ENCODE measurements at places on chromosomes 1 and 21.

- H3K27me3 ChIP-seq, result no peaks in the 10 kb centered on the region
- H3K4me1 ChIP-seq, result peaks cover 5% of the 10 kb centered on the region
- no peaks in the 10 kb centered on the region for H3K36me3 ChIP-seq
- no peak overlapping the region for H3K27ac ChIP-seq
- H3K4me3 ChIP-seq, result no peak overlapping the region
These were observed 12.3 kb upstream of the LRRC8D start for GRCh38 chr1:89808441-89809117.

- peaks cover 30% of the 10 kb centered on the region for H3K36me3 ChIP-seq
- no peak overlapping the region for H3K4me3 ChIP-seq
- DNase-seq, result no peak
- peaks cover 48% of the 10 kb centered on the region for H3K4me1 ChIP-seq
- no peaks in the 10 kb centered on the region for H3K27me3 ChIP-seq
These were observed 1.5 kb downstream of the MRPL55 start for GRCh38 chr1:228107636-228108035.

- H3K4me3 ChIP-seq, result no peak overlapping the region
- no peak overlapping the region for H3K27ac ChIP-seq
- H3K4me1 ChIP-seq, result no peaks in the 10 kb centered on the region
- no peaks in the 10 kb centered on the region for H3K27me3 ChIP-seq
These were observed 471.8 kb downstream of the KCNT2 start for GRCh38 chr1:196136396-196136795.

DNA sequence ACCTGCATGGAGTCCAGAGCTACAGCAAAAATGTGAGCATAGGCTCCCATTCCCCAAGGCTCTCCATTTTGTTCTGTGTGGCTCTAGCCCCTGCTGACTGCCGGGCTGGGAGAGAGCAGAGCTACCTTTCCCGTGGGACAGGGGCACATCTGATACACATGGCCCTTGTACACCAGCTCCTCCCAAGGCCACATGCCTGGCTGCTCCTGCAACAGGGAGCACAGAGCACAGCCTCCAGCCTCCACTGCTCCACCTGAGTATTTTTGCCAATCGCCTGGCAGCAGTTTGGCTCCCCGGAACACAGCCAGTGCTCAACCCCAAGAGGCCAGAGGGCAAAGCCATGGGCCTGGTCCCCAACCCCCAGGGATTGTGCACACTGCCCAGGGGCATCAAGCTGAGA is 146.5 kb downstream of the CHD1L start:
- H3K36me3 ChIP-seq, result no peaks in the 10 kb centered on the region
- H3K4me3 ChIP-seq, result no peak overlapping the region
- DNase-seq, result no peak
- no peak overlapping the region for H3K27ac ChIP-seq

DNA sequence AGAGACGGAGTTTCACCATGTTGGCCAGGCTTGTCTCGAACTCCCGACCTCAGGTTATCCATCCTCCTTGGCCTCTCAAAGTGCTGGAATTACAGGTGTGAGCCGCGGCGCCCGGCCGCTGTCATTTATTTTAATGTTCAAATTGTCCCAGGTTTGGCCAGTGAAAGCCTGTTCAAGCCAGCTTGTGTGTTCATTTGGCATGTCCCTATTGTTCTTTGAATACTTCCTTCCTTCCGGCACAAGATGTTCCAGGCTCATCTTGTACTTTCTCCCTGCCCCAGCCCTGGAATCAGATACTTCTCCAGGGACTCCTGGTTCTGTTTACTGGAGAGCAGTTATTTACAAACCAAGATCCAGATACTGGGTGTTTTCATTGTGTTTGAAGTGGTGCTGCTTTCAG is 37.0 kb downstream of the ZBTB8B start:
- no peak for DNase-seq
- no peaks in the 10 kb centered on the region for H3K36me3 ChIP-seq
- peaks cover 40% of the 10 kb centered on the region for H3K27me3 ChIP-seq
- no peak overlapping the region for H3K4me3 ChIP-seq
- peaks cover 6% of the 10 kb centered on the region for H3K4me1 ChIP-seq

DNA sequence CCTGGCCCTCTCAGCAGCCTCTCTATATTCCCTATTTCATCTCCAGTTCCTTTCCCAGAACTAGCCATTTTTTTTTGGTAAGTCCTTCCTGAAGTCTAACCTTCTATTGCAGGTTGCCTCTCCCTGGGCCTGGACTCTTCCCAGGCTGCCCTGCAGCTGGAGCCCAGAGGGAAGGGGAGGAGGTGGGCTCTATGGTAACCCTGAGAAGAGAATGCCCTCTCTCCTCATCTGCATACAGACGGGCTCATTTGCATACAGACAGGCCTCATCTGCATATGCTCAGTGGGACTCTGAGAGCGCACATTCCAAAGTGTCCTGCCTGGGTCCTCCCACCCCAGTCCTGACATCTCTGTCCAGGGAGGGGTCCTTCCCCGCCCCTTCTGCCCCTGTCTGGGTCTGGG is 32.7 kb downstream of the RHBG start:
- peaks cover 18% of the 10 kb centered on the region for H3K27me3 ChIP-seq
- H3K27ac ChIP-seq, result no peak overlapping the region
- H3K4me3 ChIP-seq, result no peak overlapping the region
- H3K4me1 ChIP-seq, result no peaks in the 10 kb centered on the region

- no peak for DNase-seq
- no peaks in the 10 kb centered on the region for H3K27me3 ChIP-seq
- peaks cover 5% of the 10 kb centered on the region for H3K4me1 ChIP-seq
These were observed 513.0 kb downstream of the PTPRC start for GRCh38 chr1:199151634-199152425.

DNA sequence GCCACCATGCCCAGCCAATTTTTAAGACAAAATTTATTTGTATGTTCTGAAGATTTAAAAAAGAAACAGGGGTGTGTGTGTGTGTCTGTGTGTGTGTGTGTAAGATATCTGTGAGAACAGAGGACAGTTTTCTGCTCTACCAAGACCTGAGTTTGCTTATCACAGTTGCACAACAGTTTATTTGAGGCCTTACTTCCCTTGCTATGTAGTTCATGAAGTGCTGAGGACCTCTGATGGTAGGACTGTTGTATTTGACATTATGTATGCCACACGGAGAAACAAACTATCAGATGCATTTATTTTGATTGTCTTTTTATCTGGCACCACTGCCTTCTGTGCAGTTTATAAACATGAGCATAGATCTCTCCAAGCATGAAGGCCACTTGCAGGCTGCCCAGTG is 355.2 kb downstream of the PBX1 start:
- no peaks in the 10 kb centered on the region for H3K36me3 ChIP-seq
- no peak overlapping the region for H3K27ac ChIP-seq
- H3K4me3 ChIP-seq, result no peak overlapping the region
- no peak for DNase-seq
- H3K27me3 ChIP-seq, result peaks cover 6% of the 10 kb centered on the region

DNA sequence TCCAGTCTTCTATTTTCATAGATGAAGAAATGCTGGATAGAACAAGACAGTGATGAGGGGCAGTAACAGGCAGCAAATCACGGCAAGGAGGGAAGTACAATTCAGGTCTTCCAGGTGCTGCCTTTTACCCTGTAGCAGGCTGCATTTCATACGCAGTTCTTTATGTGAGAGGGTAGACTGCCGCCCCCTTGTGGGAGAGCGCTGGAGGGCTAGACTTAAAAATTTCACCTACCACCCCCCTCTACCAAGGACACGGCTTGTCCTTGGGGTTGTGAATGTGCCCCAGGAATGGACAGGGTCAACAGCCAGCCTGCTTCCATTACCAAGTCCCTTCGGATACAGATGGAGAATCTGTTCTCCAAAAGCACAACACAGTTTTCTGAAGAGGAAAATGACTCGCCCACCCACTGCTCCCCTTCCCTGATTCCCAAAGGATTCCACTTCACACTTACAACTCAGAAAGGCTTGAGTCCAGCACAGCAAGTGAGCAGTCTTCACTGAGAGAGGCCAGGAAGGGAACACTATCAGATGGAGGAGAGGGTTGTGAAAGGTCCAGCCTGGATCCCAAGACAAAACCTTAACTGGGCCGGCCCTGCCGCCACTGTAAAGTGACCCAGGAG is 7.4 kb downstream of the WDR77 start:
- H3K36me3 ChIP-seq, result peaks cover 93% of the 10 kb centered on the region
- no peaks in the 10 kb centered on the region for H3K27me3 ChIP-seq
- no peak overlapping the region for H3K4me3 ChIP-seq
- no peak overlapping the region for H3K27ac ChIP-seq

DNA sequence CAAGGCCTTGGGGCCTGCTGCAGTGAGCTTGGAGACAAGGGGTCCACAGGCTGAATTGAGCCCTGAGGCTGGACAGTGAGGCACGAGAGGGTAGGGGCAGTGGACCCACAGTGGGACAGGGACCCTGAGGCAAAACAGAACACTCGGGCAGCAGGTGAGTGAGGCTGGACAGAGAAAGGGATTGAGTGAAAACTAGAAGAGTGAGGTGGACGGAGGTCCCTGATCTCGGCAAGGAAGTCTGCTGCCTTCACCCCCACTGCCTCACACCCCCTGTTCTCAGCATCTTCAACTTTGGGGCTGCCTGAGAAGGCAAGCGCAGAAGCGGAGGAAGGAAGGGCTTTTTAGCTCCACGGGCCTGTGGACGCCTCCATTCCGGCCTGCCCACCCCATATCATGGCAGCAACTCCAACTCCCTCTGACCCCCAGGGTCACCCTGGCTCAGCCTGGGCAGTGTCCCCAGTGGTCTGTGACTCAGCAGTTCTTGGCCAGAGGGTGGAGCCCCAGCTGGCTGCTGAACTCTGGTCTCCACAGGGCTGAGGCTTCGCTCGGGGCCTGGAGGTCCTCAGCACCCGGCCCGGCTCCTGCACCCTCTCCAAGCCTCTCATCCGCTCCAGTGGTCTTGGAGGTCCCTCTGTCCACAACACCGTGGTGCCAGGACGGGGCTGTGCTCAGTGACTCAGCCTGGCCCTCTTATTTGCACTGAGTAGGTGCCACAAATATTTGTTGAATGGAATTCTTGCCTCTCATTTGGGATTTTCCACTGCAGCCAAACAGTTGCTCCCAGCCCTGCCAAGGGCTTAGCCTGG is 60.0 kb upstream of the EPS8L3 start:
- peaks cover 13% of the 10 kb centered on the region for H3K4me1 ChIP-seq
- H3K36me3 ChIP-seq, result no peaks in the 10 kb centered on the region
- H3K27me3 ChIP-seq, result no peaks in the 10 kb centered on the region
- H3K4me3 ChIP-seq, result no peak overlapping the region
- no peak for DNase-seq
- H3K27ac ChIP-seq, result no peak overlapping the region

- no peak overlapping the region for H3K27ac ChIP-seq
- H3K27me3 ChIP-seq, result peaks cover 7% of the 10 kb centered on the region
- DNase-seq, result no peak
- no peaks in the 10 kb centered on the region for H3K36me3 ChIP-seq
These were observed 17.9 kb downstream of the TNFRSF25 start for GRCh38 chr1:6447818-6448748.

DNA sequence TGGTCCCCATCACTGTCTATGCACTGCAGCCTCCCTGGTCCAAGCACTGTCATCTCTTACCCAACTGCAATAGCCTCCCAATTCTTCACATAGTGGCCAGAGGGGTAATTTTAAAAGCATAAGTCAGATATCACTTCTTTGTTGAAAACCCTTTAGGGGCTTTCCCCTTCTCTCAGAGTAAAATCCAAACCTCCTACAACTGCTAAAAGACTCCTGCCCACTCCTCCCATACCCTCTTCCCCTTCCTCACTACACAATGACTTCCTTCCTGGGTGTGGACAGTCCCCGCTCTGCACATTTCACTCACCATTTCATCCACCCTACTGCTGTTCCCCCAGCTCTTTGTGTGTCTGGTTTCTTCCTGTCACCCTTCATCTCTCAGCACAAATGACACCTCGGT is 8.3 kb downstream of the MCOLN2 start:
- H3K27ac ChIP-seq, result no peak overlapping the region
- H3K4me1 ChIP-seq, result no peaks in the 10 kb centered on the region
- H3K4me3 ChIP-seq, result no peak overlapping the region
- H3K36me3 ChIP-seq, result no peaks in the 10 kb centered on the region
- no peaks in the 10 kb centered on the region for H3K27me3 ChIP-seq

DNA sequence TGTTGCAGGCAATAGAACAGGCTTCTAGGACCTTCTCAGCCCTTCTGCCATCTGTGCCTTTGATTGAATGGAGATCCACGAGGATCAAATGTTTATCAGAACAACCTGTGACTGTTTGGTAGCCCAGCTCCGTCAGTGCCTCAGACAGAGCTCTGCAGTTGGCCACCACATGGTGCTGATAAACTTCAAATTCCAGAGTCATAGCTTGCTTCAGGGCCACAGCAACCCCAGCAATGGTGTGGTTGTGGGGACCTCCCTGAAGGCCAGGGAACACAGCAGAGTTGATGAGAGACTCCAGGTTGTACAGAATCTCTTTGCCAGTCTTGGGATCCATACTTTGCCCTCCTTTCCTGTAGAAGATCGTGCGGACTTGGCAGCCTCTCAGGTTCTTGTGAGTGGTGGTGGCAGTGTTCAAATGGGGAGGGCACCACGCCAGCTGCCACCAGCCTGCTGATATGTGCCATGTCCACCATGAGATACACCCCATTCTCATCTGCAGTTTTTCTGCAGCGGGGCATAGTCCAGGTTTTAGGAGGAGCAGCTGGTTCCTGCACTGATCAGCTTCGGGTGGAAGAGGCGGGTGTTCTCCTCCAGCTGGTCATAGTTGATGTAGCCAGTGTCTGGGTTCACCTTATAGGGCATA is 82.9 kb upstream of the ARTN start:
- H3K4me3 ChIP-seq, result no peak overlapping the region
- H3K27me3 ChIP-seq, result no peaks in the 10 kb centered on the region
- no peak for DNase-seq
- H3K27ac ChIP-seq, result no peak overlapping the region

GRCh38 chr1:205610036-205610435 is 21.8 kb downstream of the ELK4 start:
- no peak overlapping the region for H3K4me3 ChIP-seq
- H3K27ac ChIP-seq, result no peak overlapping the region
- no peak for DNase-seq
- H3K36me3 ChIP-seq, result peaks cover 64% of the 10 kb centered on the region
- no peaks in the 10 kb centered on the region for H3K4me1 ChIP-seq

- H3K27me3 ChIP-seq, result no peaks in the 10 kb centered on the region
- DNase-seq, result peak; percentile 11
- no peak overlapping the region for H3K27ac ChIP-seq
- H3K36me3 ChIP-seq, result no peaks in the 10 kb centered on the region
- H3K4me1 ChIP-seq, result no peaks in the 10 kb centered on the region
These were observed 70.4 kb upstream of the ANGPTL1 start for GRCh38 chr1:178941261-178941689.

DNA sequence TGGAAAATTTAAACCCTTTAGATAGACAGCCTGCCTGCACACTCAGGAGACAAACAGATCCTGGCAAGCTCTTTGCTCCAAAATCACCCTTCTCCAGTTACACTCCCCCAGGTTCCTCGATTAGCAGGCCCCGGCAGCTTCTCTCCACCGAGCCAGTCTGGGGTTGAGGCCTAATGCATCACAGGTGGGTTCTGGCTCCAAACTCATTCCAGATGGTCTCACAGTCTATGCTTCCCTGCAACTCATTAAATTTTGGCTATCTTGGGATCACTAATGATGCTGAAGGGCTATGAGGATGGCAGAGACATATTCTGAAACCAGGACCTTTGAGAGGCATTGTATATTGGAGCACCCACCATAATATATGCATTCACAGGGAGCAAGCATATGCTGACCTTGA is 559.8 kb upstream of the USP24 start:
- H3K27me3 ChIP-seq, result no peaks in the 10 kb centered on the region
- H3K4me3 ChIP-seq, result no peak overlapping the region
- DNase-seq, result no peak
- no peaks in the 10 kb centered on the region for H3K4me1 ChIP-seq
- no peak overlapping the region for H3K27ac ChIP-seq

- no peak for DNase-seq
- H3K27ac ChIP-seq, result no peak overlapping the region
- no peaks in the 10 kb centered on the region for H3K36me3 ChIP-seq
- H3K4me1 ChIP-seq, result no peaks in the 10 kb centered on the region
These were observed 111.4 kb downstream of the HLX start for GRCh38 chr1:220990427-220991339.

Measured in DND-41 (cell line).